ENCODE measurements at places on chromosomes 2 and 18. TPM values are rescaled to one million over a fixed set of nuclear protein-coding genes. Genes with fewer than 3 reads are reported as not detected.

EVX2 gene
- total RNA-seq = 0.17 TPM

SERPINB3 gene
- not detected for total RNA-seq

CXCR1 gene
- not detected for total RNA-seq

CYS1 gene
- total RNA-seq = 2.2 TPM

LOXHD1 gene
- 0.20 TPM for total RNA-seq

ELAC1 gene
- total RNA-seq = 7.3 TPM

IFIH1 gene
- total RNA-seq = 9.3 TPM

LAMA3 gene
- 10.4 TPM for total RNA-seq

NTSR2 gene
- total RNA-seq = 0.55 TPM

NRBP1 gene
- 92.1 TPM for total RNA-seq

DNAJC5G gene
- total RNA-seq = 0.22 TPM

ZNF385B gene
- 4.4 TPM for total RNA-seq

KCNS3 gene
- total RNA-seq = 22.8 TPM

CHAC2 gene
- 2.2 TPM for total RNA-seq

GCKR gene
- 0.77 TPM for total RNA-seq

FBXO36 gene
- total RNA-seq = 9.3 TPM

ALK gene
- total RNA-seq = 12.4 TPM

FEZ2 gene
- 120 TPM for total RNA-seq

EFEMP1 gene
- 75.2 TPM for total RNA-seq

COL3A1 gene
- total RNA-seq = 2,960 TPM

ADRA2B gene
- 0.79 TPM for total RNA-seq

SLC23A3 gene
- total RNA-seq = 1.7 TPM

ATP5F1A gene
- 760 TPM for total RNA-seq

GPR55 gene
- not detected for total RNA-seq

NAGK gene
- total RNA-seq = 92.6 TPM

MYO7B gene
- total RNA-seq = 1.8 TPM

CRYGC gene
- total RNA-seq = not detected

C2orf81 gene
- 4.7 TPM for total RNA-seq

PCARE gene
- not detected for total RNA-seq

CIDEA gene
- 0.44 TPM for total RNA-seq

IL37 gene
- total RNA-seq = 0.28 TPM

DYSF gene
- total RNA-seq = 3.5 TPM

HS1BP3 gene
- 21.3 TPM for total RNA-seq

TWIST2 gene
- total RNA-seq = 3.4 TPM

GPR155 gene
- total RNA-seq = 15.4 TPM

RNF103 gene
- total RNA-seq = 29.4 TPM

CCDC68 gene
- total RNA-seq = 12.6 TPM

SCN9A gene
- total RNA-seq = 18.6 TPM

SERPINB10 gene
- 3.7 TPM for total RNA-seq

PLGLB2 gene
- 2.5 TPM for total RNA-seq

ANKRD23 gene
- total RNA-seq = 5.6 TPM

GMCL1 gene
- 17.2 TPM for total RNA-seq

MYL1 gene
- total RNA-seq = 3.6 TPM

LIMS2 gene
- total RNA-seq = 6.0 TPM

FHOD3 gene
- 30.0 TPM for total RNA-seq
